Stimulated activated CD8-positive, alpha-beta memory T cell treated with anti-CD3 and anti-CD28 coated beads, Interleukin-15, amount 100 ng/mL, for 4 hours (primary cell): ENCODE measurements at places on chromosomes 6 and 20.
A peak's percentile ranks its signal among the peaks of the same experiment; 100 is the strongest.

DNA sequence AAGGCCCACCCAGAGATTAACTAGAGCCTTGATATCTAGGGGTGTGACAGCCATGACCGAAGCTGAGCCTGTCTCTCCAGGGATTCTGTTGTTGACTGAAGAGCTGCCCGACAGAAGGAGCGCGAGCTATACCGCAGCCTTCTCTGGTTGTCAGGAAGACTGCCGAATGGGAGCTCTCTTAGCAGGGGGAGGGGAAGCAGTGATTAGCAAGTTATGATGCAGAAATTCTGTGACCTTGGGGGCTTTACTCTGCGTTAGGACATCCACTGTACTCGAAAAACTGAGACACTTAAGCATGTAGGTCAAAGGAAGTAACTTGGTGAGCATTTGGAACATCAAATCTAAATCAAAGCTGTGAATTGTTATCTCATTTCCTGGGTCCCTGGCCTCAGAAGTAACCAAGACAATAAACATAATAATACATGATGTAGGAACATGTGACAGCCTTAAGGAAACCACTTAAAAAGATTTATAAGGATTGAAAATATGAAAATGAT is 84.7 kb downstream of the MAP3K4 start:
- no peak for DNase-seq

GRCh38 chr6:37050045-37050853 is 44.8 kb downstream of the FGD2 start:
- DNase-seq: peak; percentile 49

- DNase-seq: no peak
Measured at GRCh38 chr20:3239867-3240775, 1.1 kb upstream of the SLC4A11 start.

- no peak for DNase-seq
Measured at GRCh38 chr20:41147767-41148191, 10.4 kb downstream of the PLCG1 start.

GRCh38 chr20:20824924-20825584 is 112.6 kb upstream of the RALGAPA2 start:
- no peak for DNase-seq

GRCh38 chr20:3106185-3106584 is 21.7 kb upstream of the AVP start:
- DNase-seq: no peak

GRCh38 chr6:123053602-123054225 is 57.7 kb downstream of the CLVS2 start:
- DNase-seq: no peak

DNA sequence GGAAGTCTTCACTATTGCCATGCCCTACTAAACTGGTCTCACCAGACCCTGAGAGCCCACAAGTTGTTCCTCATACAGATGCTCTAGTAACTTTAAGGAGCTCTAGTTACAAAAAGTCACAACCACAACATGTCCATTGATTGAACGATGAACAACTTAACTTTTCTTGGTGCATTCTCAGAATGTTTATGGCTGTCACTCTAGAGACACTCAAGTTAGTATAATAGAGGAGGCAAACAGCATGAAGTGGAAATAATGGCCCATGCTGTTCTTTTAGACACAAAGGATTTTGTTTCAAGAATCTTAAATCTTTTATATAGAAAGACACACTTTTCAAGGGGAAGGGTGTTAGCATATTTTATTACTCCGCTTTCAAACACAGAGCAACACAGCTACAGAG is 934.4 kb downstream of the HACE1 start:
- DNase-seq: no peak

- no peak for DNase-seq
Measured at GRCh38 chr20:38131588-38132121, 33.4 kb downstream of the TGM2 start.

DNA sequence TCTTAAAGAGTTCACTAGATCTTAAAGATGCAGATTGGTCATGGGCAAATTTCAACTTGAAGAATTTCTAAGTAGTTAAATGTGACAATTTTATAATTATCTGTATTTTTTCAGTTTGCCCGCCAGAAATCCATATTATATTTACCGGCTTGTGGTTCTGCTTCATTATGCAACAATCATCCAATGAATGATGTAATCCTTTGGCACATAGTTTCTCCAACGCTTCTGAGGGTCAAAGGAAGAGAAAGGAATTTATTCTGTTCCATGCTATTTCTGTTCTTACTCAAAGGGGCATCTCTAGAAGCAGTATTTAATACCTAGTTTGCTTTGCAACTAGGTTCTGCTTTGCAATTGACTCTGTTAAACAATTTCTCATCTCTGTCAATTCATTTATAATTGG is 359.3 kb upstream of the PLCB4 start:
- no peak for DNase-seq

DNA sequence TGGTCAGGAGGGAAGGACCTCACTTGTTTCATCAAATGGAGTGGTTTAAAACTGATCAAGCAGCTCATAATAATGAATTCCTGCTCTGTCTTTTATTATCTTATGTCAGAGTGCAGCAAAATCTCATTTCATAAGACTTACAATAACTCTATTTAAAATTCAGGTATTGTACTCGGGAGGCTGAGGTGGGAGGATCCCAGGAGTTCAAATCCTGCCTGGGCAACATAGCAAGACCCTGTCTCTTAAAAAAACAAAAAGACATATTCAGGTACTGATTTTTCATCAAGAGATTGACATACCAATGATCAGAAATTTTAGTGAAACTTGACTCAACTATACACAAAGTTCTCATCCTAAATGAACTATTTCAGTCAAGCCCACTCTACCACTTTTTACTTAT is 5.6 kb upstream of the DYNLRB1 start:
- no peak for DNase-seq
